Activated CD4-positive, alpha-beta T cell treated with anti-CD3 and anti-CD28 coated beads for 36 hours (primary cell): ENCODE measurements at places on chromosomes 7 and 10. TPM values are rescaled to one million over a fixed set of nuclear protein-coding genes. Genes with fewer than 3 reads are reported as not detected.

- H3K4me1 ChIP-seq, result peaks cover 7% of the 10 kb centered on the region
- H3K4me3 ChIP-seq, result no peak overlapping the region
- no peaks in the 10 kb centered on the region for H3K27me3 ChIP-seq
- H3K36me3 ChIP-seq, result no peaks in the 10 kb centered on the region
Measured at GRCh38 chr10:69073026-69073425, 14.9 kb upstream of the SRGN start.

- no peaks in the 10 kb centered on the region for H3K27me3 ChIP-seq
- peak; percentile 43 for DNase-seq
- H3K36me3 ChIP-seq, result peaks cover 34% of the 10 kb centered on the region
Measured at GRCh38 chr7:101243646-101244374, 1.1 kb downstream of the FIS1 start.

- H3K27me3 ChIP-seq, result peaks cover 2% of the 10 kb centered on the region
- peak; percentile 61 for DNase-seq
- peaks cover 27% of the 10 kb centered on the region for H3K4me1 ChIP-seq
- no peaks in the 10 kb centered on the region for H3K36me3 ChIP-seq
- H3K27ac ChIP-seq, result no peak overlapping the region
Measured at GRCh38 chr10:110311357-110311949, 6.7 kb upstream of the SMNDC1 start.

GRCh38 chr10:27646194-27646593 lies 99.4 kb downstream of the MKX start:
- H3K4me1 ChIP-seq, result no peaks in the 10 kb centered on the region
- no peak for DNase-seq
- H3K27ac ChIP-seq, result no peak overlapping the region
- H3K4me3 ChIP-seq, result no peak overlapping the region

- DNase-seq, result peak; percentile 47
- H3K27me3 ChIP-seq, result no peaks in the 10 kb centered on the region
- H3K27ac ChIP-seq, result no peak overlapping the region
- H3K36me3 ChIP-seq, result peaks cover 48% of the 10 kb centered on the region
- no peak overlapping the region for H3K4me3 ChIP-seq
- peaks cover 33% of the 10 kb centered on the region for H3K4me1 ChIP-seq
Measured at GRCh38 chr7:50330696-50331095, 26.2 kb downstream of the IKZF1 start.

- H3K36me3 ChIP-seq, result no peaks in the 10 kb centered on the region
- peak; percentile 51 for DNase-seq
- no peak overlapping the region for H3K27ac ChIP-seq
- no peaks in the 10 kb centered on the region for H3K27me3 ChIP-seq
- no peak overlapping the region for H3K4me3 ChIP-seq
- no peaks in the 10 kb centered on the region for H3K4me1 ChIP-seq
Measured at GRCh38 chr10:71547876-71548846, 151.4 kb downstream of the CDH23 start.

INA gene
- 0.32 TPM for total RNA-seq

GRCh38 chr10:117663750-117664149 lies 121.2 kb downstream of the EMX2 start:
- peaks cover 19% of the 10 kb centered on the region for H3K27me3 ChIP-seq
- no peak overlapping the region for H3K27ac ChIP-seq
- H3K4me1 ChIP-seq, result peaks cover 2% of the 10 kb centered on the region
- H3K36me3 ChIP-seq, result no peaks in the 10 kb centered on the region
- peak; percentile 44 for DNase-seq

DNA sequence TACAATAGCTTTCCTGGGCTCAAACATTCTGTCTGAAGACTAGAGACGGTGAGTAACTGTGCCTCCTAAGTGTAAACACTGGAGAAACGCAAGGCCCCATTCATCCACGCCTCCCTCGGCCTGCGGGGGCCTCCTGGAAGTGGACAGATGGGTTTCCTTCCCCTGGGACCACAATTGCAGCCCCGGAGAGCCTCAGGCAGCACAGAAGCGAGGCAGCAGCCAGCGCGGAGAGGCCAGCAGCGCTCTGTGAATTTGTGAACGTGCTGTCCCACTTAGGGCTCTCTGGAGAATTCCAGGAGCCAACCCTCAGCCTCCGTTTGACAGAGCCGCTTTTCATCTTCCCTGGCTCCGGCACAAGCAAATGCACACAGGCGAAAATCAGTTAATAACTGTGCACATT lies 23.2 kb upstream of the CALN1 start:
- no peaks in the 10 kb centered on the region for H3K27me3 ChIP-seq
- no peak for DNase-seq
- H3K27ac ChIP-seq, result no peak overlapping the region

ANXA8L1 gene
- not detected for total RNA-seq

DNA sequence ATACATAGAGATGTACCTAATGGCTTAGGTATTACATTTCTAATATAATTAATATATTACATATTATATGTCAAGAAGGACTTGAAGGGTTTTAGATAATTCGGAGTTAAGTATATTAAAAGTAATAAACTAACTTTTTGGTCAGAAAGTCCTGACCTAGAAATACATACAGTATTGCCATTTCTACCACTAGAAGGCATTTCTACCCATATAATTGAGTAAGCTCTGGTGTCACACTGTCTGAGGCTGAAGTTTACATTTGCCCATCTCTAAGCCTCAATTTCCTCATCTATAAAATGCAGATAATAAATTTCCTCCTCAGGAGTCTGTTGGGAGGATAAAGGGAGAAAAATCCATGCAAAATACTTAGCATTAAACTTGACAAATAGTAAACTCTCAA lies 7.1 kb downstream of the FKBP14 start:
- no peaks in the 10 kb centered on the region for H3K27me3 ChIP-seq
- no peak for DNase-seq
- peaks cover 6% of the 10 kb centered on the region for H3K36me3 ChIP-seq
- no peak overlapping the region for H3K4me3 ChIP-seq
- no peak overlapping the region for H3K27ac ChIP-seq

ELFN1 gene
- 0.09 TPM for total RNA-seq

- no peaks in the 10 kb centered on the region for H3K4me1 ChIP-seq
- DNase-seq, result no peak
- peaks cover 3% of the 10 kb centered on the region for H3K27me3 ChIP-seq
Measured at GRCh38 chr10:113480081-113480360, 72.8 kb upstream of the HABP2 start.

MYOF gene
- 40.0 TPM for total RNA-seq

- peak; percentile 45 for DNase-seq
- H3K4me1 ChIP-seq, result peaks cover 9% of the 10 kb centered on the region
- H3K27me3 ChIP-seq, result peaks cover 2% of the 10 kb centered on the region
- H3K4me3 ChIP-seq, result no peak overlapping the region
- H3K36me3 ChIP-seq, result no peaks in the 10 kb centered on the region
Measured at GRCh38 chr7:23544913-23545354, 13.2 kb upstream of the TRA2A start.

DNA sequence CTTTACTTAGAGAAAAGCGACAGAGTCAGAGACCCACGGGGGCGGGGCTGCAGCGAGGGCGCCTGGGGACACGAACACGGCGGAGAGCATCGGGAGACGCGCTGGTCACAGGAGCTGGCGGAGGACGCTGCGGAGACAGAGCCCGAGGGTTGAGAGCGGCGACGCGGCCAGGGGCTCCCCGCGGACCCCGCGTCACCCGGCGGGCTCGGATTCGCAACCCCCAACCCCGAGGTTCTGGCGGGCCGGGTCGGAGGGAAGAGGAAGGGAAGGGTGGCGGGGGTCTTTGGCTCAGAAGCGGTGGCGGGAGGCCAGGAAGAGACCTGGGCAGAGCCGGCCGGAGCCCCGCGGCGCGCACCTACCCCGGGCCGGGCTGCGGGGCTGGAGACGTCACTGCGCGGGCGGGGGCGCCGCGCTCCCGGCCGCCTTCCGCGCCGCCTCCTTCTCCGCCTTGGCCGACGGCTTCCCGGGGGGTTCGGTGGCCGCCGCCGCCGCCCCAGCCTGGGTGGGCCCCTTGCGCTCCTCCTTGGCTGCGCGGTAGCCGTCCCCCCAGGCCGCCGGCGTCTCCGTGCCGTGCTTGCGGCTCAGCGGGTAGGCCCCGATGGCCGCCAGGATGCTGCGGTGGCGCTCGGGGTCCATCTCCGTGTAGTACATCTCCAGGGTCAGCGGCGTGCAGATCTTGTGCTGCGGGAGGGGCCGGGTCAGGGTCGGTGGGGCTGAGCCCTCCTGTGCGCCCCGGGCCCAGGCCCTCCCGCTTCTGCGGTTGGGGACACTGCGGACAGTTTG lies 11.1 kb downstream of the CALY start:
- H3K27ac ChIP-seq, result no peak overlapping the region
- H3K27me3 ChIP-seq, result peaks cover 21% of the 10 kb centered on the region
- peak; percentile 38 for DNase-seq
- no peaks in the 10 kb centered on the region for H3K36me3 ChIP-seq
- H3K4me3 ChIP-seq, result peak overlapping the region; percentile 57
- peaks cover 10% of the 10 kb centered on the region for H3K4me1 ChIP-seq

GRCh38 chr10:8617792-8618191 lies 563.3 kb downstream of the GATA3 start:
- H3K4me1 ChIP-seq, result peaks cover 9% of the 10 kb centered on the region
- H3K4me3 ChIP-seq, result no peak overlapping the region
- no peak overlapping the region for H3K27ac ChIP-seq
- H3K27me3 ChIP-seq, result peaks cover 4% of the 10 kb centered on the region
- no peaks in the 10 kb centered on the region for H3K36me3 ChIP-seq

DNA sequence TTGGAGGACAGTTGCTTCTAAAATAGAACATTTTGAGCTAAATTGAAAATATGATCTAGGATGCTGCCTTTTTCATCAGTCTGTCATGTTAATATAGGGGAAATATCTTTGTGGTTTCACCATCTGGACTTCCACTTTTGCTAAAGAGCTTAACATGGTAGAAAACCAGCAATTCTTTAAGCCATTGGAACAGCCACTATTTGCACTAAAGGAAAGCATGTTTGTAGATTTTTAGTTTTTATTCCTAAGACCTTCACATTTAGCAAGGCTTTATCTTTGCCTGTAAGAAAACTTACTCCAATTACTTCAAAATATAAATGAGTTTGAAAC lies 291.0 kb downstream of the RNLS start:
- peaks cover 7% of the 10 kb centered on the region for H3K4me1 ChIP-seq
- H3K27me3 ChIP-seq, result no peaks in the 10 kb centered on the region
- H3K36me3 ChIP-seq, result no peaks in the 10 kb centered on the region
- DNase-seq, result no peak
- H3K4me3 ChIP-seq, result no peak overlapping the region

MACROH2A2 gene
- total RNA-seq, result 3.6 TPM

LRRTM3 gene
- total RNA-seq, result not detected

DNA sequence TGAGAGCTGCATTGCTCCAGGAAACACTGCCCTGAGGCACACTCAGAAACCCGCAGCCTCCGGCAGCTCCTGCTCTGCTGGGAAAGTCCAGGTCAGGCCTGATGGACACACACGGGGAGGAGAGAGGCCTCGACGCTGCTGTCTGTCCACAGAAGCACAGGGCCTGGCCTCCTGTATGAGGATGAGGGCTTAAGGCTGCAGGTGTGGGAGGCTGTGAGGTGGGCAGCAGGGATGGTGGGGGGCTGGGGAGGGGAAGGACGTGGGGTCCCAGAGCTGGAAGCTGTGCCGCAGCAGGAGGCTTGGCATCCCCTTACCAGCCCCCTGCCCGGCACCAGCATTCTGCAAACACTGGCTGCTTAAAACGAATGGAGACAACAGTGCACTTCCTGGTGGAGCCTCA lies 186.2 kb downstream of the DNAJB6 start:
- H3K4me1 ChIP-seq, result no peaks in the 10 kb centered on the region
- H3K36me3 ChIP-seq, result no peaks in the 10 kb centered on the region
- no peaks in the 10 kb centered on the region for H3K27me3 ChIP-seq
- no peak overlapping the region for H3K4me3 ChIP-seq
- no peak for DNase-seq
- no peak overlapping the region for H3K27ac ChIP-seq

DNA sequence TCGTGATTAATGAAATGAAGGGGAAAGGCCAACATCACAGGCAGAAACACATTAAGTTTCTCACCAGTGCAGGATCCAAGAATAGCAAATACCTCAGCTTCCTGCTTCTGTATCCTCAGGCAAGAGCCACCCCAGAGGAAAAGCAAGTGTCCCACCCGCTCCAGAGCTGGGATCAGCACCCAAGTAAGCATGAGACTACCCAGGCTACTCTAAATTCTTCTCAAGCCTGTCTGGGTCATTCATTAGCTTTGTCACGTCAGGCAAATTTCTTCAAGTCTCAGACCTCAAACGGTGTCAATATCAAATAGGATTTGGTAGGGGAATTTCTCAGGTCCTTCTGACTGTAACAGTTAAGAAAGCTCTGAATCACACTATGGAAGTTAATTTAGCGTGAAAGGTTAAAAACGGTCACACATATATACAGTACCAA lies 59.0 kb downstream of the GNA12 start:
- H3K4me1 ChIP-seq, result peaks cover 23% of the 10 kb centered on the region
- no peaks in the 10 kb centered on the region for H3K27me3 ChIP-seq
- no peak overlapping the region for H3K4me3 ChIP-seq
- H3K36me3 ChIP-seq, result peaks cover 11% of the 10 kb centered on the region
- no peak overlapping the region for H3K27ac ChIP-seq
